Colonic mucosa (tissue), 4 donors: ENCODE measurements at places on chromosomes 5 and 9.

DNA sequence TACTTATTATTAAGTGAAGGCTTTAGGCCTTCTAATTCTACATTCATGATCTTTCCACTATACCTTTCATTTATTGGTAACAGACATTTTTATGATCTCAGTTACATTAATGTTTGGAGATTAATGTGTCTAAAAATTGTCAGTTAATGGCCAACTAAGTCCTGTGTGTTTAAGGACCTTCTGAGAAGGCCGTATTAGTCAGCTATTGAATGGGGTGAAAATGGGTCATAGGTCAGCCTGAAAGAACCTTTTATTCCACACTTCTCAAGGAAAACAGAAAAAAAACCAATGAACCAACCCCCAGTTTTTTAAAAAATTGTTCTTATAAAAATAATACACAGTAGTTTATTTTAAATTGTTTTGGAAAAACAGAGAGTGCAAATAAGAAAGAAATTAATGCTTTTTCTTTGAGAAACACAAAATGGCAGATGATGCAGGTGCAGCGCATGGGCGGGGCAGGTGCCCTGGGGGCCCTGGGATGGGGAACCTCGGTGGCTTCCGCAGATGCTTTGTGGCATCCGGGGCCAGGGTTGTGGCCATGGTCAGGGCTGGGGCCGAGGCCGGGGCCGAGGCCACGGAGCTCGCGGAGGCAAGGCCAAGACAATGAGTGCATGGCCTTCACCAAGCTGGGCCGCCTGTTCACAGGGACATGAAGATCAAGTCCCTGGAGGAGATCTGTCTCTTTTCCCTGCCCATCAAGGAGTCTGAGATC is 141.9 kb downstream of the SPATA31D1 start:
- H3K4me3 ChIP-seq = no peak overlapping the region
- no peaks in the 10 kb centered on the region for H3K36me3 ChIP-seq
- H3K27ac ChIP-seq = no peak overlapping the region
- H3K27me3 ChIP-seq = no peaks in the 10 kb centered on the region
- H3K4me1 ChIP-seq = no peaks in the 10 kb centered on the region

DNA sequence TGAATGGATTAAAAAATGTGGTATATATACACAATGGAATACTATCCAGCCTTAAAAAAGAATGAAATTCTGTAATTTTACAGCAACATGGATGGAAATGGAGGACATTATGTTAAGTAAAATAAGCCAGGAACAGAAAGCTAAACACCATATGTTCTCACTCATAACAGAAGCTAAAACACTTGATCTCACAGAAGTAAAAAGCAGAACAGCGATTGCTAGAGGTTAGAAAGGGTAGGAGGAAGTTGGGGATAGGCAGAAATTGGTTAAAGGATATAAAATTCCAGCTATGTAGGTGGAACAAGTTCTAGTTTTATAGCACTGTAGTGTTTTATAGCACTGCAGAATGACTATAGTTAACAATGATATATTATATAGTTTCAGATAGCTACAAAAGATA is 15.8 kb downstream of the MARCHF3 start:
- H3K27me3 ChIP-seq = no peaks in the 10 kb centered on the region
- H3K27ac ChIP-seq = peak overlapping the region; percentile 54

- no peak overlapping the region for H3K4me3 ChIP-seq
- no peaks in the 10 kb centered on the region for H3K27me3 ChIP-seq
- H3K4me1 ChIP-seq = no peaks in the 10 kb centered on the region
Observed at GRCh38 chr5:78787783-78788182, 139.2 kb upstream of the LHFPL2 start.

GRCh38 chr5:61768692-61769281 is 436.7 kb downstream of the ZSWIM6 start:
- no peak overlapping the region for H3K27ac ChIP-seq
- H3K4me1 ChIP-seq = no peaks in the 10 kb centered on the region
- no peaks in the 10 kb centered on the region for H3K27me3 ChIP-seq
- no peak overlapping the region for H3K4me3 ChIP-seq

- no peaks in the 10 kb centered on the region for H3K4me1 ChIP-seq
- no peaks in the 10 kb centered on the region for H3K27me3 ChIP-seq
- no peak overlapping the region for H3K27ac ChIP-seq
- DNase-seq = no peak
Observed at GRCh38 chr9:136923881-136924280, 20.7 kb downstream of the FBXW5 start.

DNA sequence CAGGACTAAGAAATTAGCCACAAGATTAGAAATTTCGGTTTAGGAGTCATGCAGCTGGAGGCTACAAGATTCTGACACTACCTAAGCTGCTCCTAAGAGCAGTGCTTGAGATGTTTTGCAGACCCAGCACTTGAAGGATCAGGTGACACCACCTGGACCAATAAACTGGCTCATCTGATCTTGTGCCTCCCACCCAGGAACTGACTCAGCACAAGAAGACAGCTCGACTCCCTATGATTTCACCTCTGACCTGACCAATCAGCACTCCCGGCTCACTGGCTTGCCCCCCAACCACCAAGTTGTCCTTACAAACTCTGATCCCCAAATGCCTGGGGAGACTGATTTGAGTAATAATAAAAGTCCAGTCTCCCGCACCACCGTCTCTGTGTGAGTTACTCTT is 170.4 kb downstream of the TTC39B start:
- no peak overlapping the region for H3K27ac ChIP-seq
- no peaks in the 10 kb centered on the region for H3K27me3 ChIP-seq
- H3K4me3 ChIP-seq = no peak overlapping the region
- no peaks in the 10 kb centered on the region for H3K36me3 ChIP-seq

DNA sequence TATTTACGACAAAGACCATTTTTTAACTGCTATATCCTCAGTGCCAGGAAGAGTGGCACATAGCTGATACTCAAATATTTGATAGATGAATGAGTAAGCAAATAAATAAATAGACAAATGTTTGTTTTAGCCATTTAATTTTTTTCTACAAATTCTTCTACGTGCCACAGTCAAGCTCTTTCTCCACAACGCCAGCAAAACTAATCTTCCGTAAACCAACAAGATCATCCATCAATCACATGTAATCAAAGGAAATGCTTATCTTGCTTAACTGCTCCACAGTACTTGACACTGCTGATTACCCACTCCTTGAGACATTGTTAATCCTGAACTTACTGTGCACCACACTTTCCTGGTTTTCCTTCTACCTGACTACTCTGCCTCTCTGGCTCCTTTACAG is 136.7 kb downstream of the EDIL3 start:
- no peaks in the 10 kb centered on the region for H3K27me3 ChIP-seq
- no peak overlapping the region for H3K27ac ChIP-seq
- no peaks in the 10 kb centered on the region for H3K4me1 ChIP-seq
- H3K4me3 ChIP-seq = no peak overlapping the region
- no peaks in the 10 kb centered on the region for H3K36me3 ChIP-seq

DNA sequence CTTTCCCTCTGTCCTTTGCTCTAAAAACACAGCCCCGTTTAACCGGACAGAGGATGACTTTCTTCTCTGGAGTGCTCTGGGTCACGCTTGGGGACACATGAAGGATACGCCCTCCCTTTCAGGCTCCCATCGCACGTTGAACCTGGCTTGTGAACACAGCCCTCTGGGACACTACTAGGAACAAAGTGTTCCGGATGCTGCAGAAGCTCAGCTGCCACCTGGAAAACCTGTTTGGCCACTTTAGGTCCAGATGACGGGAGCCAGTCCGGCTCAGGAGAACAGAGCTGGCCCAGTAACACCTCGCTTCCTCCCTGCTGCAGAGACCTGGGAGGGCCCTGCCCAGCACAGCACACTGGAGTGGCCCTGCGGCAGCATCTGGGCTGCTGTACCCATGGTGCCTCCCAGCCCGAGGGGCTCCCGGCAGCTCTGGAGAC is 60.1 kb downstream of the GADD45G start:
- no peak overlapping the region for H3K4me3 ChIP-seq
- H3K27ac ChIP-seq = peak overlapping the region; percentile 61
- H3K4me1 ChIP-seq = peaks cover 20% of the 10 kb centered on the region
- peak; percentile 89 for DNase-seq

DNA sequence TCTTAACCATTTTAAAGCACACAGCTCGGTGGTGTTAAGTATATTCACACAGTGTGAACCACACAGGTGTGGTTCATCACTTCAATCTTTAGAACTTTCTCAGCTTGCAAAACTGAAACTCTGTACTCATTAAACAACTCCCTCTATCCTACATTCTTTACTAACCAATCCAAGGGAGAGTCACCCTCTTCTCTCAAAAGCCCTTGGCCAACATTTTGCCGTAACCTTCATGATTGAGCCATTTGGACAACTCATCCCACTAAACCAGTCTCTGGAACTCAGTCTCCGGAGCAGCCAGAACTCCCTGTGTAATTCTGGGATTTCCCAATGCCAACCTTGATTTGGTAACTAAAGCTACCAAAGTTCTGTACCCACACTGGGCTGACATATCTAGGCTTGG is 84.7 kb downstream of the TTC39B start:
- H3K4me3 ChIP-seq = no peak overlapping the region
- no peak overlapping the region for H3K27ac ChIP-seq
- no peaks in the 10 kb centered on the region for H3K36me3 ChIP-seq
- H3K4me1 ChIP-seq = no peaks in the 10 kb centered on the region

DNA sequence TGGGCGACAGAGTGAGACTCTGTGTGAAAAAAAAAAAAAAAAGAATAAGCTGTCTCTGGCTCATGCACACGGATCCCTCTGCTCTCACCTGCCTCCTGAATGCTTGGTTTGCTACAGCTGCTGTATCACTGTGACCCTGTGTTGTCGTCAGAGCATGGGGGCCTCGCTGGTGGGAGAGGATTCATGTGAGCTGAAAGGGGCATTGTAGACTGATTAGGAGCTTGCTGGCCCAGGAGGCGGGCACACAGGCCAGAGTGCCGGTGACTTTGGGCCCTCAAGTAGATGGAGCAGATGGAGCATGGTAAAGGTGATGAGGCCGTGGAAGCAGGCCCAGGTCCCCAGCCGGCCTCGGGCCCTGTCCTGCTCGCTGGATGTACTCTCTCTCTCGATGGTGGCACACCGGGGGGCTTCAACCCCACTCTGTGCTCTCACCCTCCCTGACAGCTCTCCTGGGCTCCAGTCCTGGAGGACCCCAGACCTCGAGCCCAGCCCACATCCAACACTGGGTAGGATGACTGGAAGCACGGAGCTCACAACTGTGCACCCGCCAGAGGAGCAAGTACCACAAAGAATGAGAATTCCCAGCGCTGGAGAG is 7.1 kb downstream of the FLT4 start:
- H3K27ac ChIP-seq = no peak overlapping the region
- H3K4me1 ChIP-seq = no peaks in the 10 kb centered on the region
- DNase-seq = no peak
- no peaks in the 10 kb centered on the region for H3K36me3 ChIP-seq
- no peaks in the 10 kb centered on the region for H3K27me3 ChIP-seq

GRCh38 chr5:146716636-146717035 is 161.9 kb downstream of the PPP2R2B start:
- H3K4me1 ChIP-seq = no peaks in the 10 kb centered on the region
- no peak overlapping the region for H3K27ac ChIP-seq
- no peak for DNase-seq

GRCh38 chr9:128056887-128057723 is 10.0 kb downstream of the NAIF1 start:
- H3K27ac ChIP-seq = peak overlapping the region; percentile 72
- peak; percentile 78 for DNase-seq
- no peaks in the 10 kb centered on the region for H3K27me3 ChIP-seq
- peaks cover 4% of the 10 kb centered on the region for H3K4me1 ChIP-seq
- H3K4me3 ChIP-seq = no peak overlapping the region

DNA sequence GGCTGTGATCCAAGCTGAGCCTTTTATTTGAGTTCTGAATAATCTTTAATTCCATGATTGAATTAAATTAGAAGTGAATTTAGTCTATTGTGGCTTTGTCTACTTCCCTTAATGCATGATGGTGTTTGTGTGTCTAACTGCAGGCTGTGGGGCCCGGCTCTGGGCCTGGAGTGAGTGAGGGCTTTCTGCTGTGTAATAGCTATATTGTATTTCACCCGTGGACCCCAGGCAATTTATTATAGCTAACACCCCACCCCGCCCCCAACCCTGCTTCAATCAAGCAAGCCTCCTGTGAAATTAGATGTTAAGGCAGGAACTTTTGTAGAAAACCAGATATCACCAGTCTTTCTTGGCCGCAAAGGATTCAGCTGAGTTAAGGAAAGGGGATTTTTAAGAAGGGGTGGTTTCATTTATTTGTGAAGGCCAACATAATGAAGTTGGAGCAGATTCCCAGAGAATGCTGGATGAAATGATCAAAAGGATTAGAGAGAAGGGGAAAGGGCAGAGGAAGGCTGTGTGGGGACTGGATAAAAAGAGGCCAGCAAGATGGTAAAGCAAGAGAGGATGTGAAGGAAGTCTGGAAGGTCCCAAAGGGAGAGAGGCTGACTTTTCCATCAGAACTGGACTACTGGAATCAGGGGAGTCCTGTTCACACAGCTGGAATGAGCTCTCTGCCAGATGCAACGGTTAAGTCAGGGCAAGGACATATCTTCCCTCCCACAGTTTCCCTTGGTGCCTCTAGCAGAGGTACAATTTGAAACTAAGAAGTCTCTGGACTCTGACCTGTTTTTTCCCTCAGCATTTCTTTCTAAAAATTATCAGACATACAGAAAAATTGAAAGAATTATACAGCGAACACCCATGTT is 125.3 kb upstream of the SAP30L start:
- H3K4me1 ChIP-seq = no peaks in the 10 kb centered on the region
- H3K36me3 ChIP-seq = no peaks in the 10 kb centered on the region
- no peak overlapping the region for H3K27ac ChIP-seq

GRCh38 chr5:135723491-135723890 is 111.0 kb upstream of the SLC25A48 start:
- no peaks in the 10 kb centered on the region for H3K36me3 ChIP-seq
- no peaks in the 10 kb centered on the region for H3K4me1 ChIP-seq
- H3K27ac ChIP-seq = no peak overlapping the region
- DNase-seq = no peak
- H3K4me3 ChIP-seq = no peak overlapping the region
- H3K27me3 ChIP-seq = no peaks in the 10 kb centered on the region

DNA sequence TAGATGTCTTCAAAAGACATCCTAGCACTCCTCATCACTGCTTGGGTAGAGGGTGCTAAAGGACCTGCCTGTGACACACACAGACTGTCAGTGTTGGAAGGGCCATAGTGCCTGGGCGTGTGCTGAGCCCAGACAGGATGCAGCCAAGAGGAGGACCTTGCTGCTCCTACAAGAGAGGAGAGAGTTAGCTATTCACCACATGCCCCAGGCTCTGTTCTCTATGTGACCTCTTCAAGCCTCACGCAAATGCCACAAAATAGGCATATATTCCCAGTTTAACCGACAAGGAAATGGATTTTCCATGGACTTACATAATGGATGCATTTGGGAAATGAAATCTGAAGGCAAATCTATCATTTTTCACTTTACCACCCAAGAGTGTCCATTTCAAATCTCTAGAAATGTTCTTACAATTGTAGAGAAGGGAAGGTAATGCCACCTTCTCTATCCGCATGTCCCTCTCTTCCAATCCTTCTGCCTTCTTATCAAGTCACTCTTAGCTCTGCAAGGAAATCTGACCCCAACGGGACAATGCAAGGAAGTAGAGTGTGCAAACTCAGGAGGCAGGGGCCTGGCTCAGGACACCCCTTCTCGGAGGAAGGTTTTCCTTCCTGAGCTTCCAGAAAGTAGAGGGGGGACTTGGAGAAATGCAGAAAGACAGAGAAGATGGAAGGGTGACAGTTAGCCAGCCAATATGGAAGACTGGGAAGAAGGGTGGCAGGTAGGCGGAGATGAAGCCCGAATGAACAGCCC is 49.5 kb downstream of the TRIM32 start:
- no peaks in the 10 kb centered on the region for H3K4me1 ChIP-seq
- H3K27ac ChIP-seq = no peak overlapping the region
- DNase-seq = no peak
- H3K27me3 ChIP-seq = no peaks in the 10 kb centered on the region
- H3K36me3 ChIP-seq = no peaks in the 10 kb centered on the region

GRCh38 chr5:1329111-1329579 is 15.8 kb downstream of the CLPTM1L start:
- DNase-seq = no peak
- no peak overlapping the region for H3K27ac ChIP-seq
- H3K4me1 ChIP-seq = no peaks in the 10 kb centered on the region
